CD8-positive, alpha-beta T cell (primary cell): ENCODE measurements at places on chromosomes 7 and 10. TPM values are rescaled to one million over a fixed set of nuclear protein-coding genes. Genes with fewer than 3 reads are reported as not detected.

DNA sequence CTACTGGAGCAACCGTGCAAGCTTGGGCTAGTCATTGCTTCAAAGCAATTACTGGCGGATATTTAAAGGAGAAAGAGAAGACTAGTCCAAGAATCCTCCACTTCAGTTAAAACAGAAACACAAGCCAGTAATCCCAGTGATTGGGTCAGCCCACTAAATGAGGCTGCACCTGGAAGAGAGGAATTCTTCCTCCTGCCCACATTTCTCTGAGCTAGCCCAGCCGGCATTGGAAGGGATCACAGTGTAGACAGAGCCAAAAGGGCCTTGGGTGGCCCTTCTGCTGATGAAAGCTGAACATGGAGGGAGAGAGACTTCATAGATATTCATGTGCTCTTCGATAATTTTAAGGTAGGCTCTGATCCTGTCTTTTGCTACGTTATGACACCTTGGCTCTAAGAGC is 228.4 kb downstream of the KIAA1217 start:
- DNase-seq = no peak

GRCh38 chr10:61987951-61988379 is 86.5 kb downstream of the ARID5B start:
- DNase-seq = no peak

GRCh38 chr10:86968271-86968993 is at the start of gene ADIRF:
Gene ADIRF (plus strand): TSS chr10:86968482. CDS start chr10:86968545, 63 bp downstream.
- peak; percentile 44 for DNase-seq

TMEM273 gene
- 1.1 TPM for total RNA-seq

GRCh38 chr10:132502544-132503300 is 34.9 kb upstream of the INPP5A start:
- DNase-seq = no peak

DNA sequence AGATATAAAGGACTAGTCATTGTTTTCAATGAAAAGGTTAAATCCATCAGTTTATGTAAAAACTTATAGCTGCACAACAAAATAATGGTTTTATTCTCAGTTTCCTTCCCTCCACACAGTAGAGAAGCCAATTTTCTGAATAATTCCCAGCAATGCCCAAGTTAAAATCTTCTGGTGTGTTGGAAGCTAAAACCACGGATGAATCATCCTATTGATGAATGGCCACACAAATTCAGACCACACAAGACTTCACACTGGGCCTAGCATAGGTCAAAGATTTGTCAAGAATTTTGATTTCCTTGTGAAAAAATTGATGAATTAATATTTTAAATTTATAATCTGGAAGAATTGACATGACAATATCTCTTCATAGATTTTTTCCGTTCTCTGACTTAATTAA is 617.6 kb downstream of the INHBA start:
- DNase-seq = no peak

DNA sequence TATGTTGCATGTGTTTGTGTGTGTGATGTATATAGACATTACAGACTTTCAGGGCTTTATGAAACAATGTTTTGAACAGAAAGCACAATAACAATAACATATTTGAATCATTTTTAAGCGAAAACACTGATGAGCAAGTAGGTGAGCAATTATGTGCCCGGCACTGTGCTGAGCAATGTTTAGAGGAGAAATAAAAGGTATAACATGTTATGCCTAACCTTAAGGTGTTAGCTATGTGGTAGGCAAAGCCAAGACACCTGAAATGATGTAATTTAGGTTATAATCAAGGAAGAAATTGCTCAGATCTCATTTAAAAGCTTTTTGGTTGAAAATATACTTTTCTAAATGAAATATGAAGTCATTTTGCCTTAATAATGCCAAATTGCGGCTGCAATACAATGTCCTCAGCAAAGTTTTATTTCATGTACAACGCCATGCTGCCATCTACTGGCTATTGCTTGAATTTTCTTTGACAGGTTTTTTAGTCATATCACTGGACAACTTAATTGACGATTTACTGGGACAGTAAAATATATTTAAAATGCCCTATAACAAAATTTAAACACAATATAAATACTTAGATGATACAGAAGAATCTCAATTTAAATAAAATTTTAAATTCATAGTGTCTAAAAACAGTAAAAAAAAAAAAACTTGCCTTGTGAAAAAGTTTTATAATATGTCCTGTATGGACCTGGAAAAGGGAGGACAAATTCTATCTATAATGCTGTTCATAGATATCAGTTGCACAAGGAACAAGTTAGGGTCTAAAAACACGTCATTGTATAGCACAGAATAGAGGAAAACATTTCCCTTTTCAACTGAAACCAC is 131.1 kb upstream of the CDK1 start:
- DNase-seq = peak; percentile 65

GRCh38 chr7:90530263-90530662 is 60.8 kb downstream of the PTTG1IP2 start:
- DNase-seq = no peak

DNA sequence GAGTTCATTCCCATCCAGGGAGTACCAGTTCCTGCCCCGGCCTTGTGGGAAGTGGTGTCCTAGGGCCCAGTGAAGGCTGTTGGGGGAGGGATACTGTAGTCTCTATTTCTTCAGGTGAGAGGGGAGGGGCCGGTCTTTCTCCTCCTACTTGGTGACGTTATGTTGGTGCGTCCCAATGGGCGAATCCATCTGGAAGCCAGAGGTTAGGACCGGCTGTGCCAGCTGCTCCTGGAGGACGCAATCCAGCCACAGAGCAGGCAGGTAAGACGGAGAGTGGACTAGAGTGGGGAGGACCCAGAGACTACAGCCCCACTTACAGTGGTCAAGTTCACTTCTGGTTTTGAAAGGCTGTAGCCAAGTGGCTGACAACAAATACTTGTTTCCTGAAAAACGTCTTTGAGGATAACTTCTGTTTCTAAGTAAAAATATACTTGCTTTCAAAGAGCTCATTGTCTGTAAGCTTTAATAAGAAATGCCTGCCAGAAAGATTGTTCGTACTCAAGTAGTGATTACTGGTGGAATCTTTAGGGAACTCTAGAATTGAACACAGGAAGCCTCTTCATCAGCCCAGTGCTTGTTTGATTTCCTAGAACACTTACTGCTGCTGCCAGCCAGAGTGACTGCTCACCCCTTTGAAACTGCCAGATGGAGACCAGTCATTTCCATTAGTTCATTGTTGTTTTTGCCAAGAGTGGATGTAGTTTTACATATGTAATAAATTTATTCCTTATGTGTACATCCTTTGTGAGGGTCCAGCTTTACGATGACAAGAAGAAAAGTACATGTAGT is 25.4 kb downstream of the RBM33 start:
- no peak for DNase-seq

STAG3 gene
- total RNA-seq = 6.6 TPM

GRCh38 chr10:80137031-80137862 is 4.7 kb downstream of the PLAC9 start:
- DNase-seq = no peak

- no peak for DNase-seq
Observed at GRCh38 chr7:72430531-72430930, 18.4 kb upstream of the CALN1 start.

LRMDA gene
- total RNA-seq = not detected

AKR1C4 gene
- not detected for total RNA-seq

- DNase-seq = no peak
Observed at GRCh38 chr7:13028825-13029099, 341.3 kb downstream of the ARL4A start.

DNA sequence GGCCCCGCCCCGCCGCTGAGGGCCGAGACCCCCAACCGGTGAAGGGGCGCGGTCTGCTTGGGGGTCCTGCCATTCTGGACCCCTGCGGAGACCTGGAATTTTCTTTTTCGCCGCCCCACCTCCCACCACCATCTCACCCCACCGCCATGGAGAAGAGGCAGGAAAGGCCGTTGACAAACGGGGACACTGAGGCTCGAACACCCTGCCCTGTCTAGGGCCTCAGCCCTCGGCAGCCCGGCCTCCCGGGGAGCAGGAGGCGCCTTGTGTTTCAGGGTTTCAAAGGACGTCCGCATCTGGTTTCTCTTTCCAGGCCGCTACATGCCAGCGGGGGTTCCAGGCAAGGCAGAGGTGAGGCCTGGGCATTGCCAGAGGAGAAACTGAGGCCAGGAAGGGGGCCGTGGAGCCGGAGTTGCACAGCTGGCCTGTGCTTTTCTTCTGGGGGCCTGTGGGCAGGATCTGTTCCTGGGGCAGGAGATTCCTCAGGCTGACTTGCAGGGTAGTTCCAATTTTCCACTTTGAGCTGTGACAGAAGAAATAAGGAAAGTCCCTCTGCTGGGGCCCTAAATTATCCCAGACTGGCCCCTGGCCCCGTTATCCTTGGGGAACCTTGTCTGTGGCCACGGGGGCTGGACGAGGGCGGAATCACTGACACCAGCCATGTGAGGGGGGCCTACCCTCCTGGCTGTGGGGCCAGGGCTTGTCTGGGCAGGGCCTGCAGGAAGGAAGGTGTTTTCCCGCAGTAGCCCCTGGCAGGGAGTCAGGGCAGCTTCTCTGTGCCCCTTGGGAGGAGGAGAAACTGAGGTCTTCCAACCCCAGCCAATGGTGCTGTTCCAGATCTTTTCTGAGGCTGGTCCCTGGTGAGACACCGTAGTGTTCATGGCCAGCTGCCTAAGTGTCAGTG is 900 bp upstream of the MICALL2 start:
- DNase-seq = no peak

- DNase-seq = no peak
Observed at GRCh38 chr7:87220734-87221215, 1.2 kb upstream of the TMEM243 start.

DNA sequence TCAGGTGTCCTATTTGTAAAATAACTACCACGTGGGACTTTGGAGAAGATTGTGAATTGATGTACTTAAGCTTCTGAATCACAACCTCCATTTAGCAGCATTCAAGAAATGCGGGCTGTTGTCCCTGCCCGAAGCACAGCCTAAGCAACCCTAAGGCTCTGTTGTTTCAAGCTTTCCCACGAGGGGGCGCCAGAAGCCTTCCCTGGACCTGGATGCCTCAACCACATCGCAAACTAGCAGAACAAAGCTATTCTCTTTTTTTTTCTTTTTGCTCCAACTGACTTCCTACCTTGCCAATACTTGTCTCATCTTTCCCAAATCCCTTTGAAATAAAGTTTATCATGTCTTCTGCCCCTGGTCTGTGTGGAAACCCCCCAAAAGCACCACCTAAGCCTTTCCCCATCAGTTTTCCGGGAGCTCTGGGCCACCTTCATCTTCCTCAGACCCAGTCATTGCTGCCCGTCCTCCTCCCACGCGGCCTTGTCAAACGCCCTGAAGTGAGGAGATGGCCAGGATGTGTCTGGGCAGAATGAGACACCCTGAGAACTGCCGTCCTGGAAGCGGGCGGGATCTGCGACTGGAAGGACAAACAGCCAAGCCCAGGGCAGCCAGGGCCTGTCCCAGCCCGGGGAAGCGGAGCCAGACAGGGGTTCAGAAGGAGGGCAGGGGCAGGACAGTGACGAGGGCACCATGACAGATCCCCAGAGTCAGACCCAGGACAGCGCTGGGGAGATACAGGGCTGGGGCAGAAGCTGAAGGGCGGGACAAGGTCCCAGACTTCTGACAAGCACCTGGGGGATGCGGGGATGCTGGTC is 112.7 kb downstream of the SLIT1 start:
- DNase-seq = peak; percentile 89

GRCh38 chr7:26865094-26865388 is 651 bp upstream of the SKAP2 start:
- no peak for DNase-seq

DNA sequence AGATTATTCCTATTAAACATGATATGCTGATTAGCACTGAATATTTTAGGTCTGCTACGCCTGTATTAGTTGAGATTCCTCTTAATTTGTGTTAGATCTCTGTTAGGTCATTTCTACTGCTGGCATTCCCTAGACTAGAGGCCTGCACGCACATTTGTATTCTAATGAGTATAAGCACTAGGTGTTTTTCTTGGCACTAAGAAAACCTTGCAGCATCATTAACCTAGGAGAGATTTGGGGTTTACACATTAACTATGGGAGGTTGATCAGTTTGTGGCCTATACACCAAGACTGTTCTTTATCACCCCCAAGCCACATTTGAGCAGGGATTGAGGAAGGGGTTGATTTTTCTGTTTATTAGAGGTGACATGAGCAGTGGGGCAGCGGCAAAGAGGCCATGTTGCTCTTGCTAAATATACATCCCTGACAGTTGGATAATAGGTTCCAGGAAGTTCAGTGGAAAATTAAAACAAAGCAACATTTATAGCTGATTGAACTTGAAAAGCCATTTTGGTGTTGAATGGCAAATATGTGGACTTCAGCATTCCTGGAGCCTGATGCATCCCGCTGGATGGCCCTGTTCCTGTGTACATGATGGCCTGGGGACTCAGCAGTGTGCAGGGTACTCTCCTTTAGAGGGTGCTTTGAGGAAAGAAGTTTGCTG is 65.2 kb downstream of the GBF1 start:
- DNase-seq = no peak

NACAD gene
- total RNA-seq = 1.7 TPM

DNA sequence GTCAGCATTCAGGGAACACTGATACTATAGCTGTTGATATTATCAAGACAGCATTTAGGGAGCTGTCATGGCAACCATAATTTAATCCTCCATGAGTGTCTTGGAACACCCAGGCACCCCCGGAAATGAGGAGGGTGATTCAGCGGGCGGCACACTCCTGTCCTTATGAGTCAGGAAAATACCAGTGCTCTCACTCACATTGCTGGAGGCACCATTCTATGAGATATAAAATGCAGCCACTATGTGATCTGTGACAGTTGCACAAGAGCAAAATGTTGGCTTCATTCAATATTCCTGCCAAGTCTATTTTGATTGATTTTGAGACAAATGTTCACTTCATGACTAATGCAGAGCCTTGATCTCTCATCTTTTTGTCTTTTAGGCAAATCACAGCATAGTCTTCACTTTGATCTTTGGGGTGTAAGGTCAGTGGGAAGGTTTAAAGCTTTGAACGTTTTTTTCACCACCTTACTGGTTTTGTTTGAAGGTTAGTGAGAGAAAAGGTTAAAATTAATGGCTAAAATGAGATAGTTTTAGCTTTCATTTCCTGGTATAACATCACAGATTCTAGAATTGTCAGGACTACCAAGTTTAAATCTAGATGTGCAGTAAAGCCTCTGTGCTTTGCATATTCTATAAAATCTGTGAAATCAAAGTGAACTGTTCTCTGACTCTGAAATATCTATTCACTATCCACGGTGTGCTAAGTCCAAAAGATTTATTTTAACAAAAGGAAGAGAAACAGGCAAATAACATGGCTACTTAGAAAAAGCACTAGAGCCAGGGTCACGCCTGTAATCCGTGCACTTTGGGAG is 12.4 kb upstream of the ARHGAP12 start:
- no peak for DNase-seq

SEMA3E gene
- total RNA-seq = not detected
